Stimulated activated CD8-positive, alpha-beta memory T cell treated with anti-CD3 and anti-CD28 coated beads, Interleukin-7, amount 100 ng/mL, for 24 hours (primary cell): ENCODE measurements at places on chromosomes 5 and 9.

DNA sequence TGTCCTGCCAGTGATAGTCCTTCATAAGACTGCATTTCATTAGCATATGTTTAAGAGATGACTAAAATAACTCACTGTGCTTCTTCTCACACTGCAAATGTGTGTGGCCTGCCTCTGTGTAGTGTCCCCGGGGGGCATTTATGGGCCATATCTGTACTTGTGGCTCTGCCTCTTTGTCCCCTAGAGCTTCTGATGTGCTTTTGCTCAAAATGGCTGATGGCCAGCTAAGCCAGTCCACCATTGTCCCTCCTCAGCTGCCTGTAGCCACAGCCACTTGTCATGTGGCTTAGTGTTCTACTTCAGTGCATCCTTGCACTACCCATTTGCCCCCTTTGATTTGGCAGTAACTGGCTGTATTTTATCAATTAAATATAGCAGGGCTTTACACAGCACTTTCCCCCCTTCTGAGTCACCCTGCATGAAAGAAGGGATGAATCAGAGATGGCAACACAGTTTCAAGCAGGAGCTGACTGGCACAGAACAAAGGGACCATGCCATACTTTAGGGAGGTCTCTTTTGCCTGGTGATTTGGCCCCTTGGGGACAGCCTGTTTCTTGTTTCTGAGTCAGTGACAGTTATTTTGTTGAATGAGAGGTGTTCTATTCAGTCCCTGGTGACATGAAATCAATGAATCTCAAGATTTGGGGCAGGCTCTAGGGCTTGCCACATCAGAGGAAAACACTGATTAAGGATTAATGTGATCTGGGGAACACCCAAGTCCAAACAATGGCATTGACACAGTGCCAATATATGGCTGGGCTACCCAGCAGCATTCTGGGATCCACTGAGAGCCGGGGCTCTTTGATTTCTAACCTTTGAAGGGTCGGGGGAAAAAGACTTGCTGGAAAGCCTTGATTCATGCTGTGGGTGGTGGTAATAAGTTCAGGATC lies 245.5 kb downstream of the SMARCA2 start:
- no peak for DNase-seq

DNA sequence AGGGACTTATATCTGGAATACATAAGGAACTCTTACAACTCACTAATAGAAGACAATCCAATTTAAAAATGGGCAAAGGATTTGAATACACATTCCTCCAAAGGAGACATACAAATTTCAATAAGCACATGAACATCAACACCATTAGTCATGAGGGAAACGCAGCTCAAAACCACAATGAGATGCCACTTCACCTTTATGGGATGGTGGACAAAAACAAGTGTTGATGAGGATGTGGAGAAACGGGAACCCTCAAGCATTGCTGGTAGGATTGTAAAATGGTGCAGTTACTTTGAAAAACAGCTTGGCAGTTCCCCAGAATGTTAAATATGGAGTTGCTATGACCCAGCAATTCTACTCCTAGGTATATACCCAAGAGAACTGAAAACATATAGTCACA lies 72.7 kb upstream of the IER5L start:
- no peak for DNase-seq

DNA sequence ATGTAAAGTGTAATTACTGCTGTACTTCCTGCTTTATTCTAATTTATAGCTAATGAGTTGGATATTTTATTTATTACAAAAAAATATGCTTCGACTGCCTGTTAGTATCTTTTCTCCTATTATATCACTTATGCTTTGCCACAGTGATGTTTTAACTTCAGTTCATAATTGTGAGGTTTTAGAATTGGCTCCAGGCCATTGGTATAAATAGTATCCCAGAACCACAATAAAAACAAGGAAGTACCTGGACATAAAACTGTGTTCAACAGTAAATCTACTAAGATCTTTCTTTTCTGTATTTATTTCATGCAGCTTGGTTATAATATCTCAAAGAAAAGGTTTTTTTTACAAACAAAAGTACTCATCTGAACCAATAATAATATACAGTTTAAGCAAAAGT lies 354.3 kb upstream of the CDH9 start:
- DNase-seq = no peak

- DNase-seq = no peak
These were observed 119.3 kb downstream of the RPS23 start for GRCh38 chr5:82158755-82159413.

DNA sequence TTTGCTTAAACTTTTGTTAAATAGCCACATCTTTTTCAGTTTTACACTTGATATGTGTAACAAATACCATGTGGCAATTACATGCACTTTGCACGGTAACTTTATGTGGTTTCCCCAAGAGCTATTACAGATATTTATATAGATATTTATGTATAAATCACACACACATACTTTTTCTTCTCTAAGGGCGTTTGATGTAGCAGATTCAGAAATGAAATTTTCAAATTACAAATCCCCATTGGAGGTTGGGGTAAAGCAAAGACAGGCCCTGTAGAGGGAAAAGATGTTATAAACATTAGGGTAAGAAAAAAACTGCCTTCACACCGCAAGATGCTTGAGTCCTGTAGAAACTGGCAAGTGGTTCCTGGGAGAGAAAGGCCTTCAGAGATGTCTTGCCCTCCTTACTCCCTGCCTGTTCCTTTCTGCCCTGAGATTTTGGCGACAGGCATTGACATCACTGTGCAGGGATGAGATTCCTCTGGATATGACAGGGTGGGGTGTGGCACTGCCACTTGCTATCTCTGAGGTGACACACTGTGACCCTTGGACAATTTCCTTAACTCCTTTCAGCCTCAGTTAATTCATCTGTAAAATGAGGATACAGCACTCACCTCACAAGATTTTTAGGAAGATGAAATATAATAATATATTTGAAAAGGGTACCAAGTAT lies 177.9 kb upstream of the TUT7 start:
- DNase-seq = no peak

DNA sequence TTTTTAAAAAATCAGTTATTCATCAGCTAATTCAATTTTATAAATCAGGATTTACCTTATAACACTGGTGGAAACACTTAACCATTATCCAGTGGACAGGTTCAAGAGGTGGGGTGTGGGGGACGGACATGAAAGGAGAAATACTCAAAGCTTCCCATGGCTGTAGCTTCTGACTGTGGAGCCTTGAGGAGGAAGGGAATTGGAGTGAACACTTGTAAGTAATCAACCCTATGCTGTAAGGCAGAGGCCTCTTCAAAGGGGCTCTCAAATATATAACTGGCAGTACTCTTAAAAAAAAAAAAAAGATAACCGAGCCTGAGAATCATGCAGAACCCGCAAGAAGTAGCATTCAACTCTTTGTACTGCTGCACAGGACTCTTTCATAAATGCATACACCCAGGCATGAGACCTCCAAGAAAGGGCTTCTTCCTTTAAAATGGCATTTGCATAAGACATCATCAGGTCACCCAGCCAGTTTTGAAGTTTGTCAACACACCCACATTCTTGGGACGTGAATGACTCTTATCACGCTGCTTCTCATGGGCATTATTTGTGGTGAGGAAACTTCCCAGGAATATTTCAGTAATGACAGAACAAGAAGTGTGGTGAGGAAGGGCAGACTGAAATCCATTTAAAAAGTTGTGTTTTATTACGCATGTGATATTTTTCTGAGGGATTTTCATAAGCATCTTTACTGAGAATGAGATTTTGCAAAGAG lies 8.1 kb downstream of the OSMR start:
- no peak for DNase-seq

DNA sequence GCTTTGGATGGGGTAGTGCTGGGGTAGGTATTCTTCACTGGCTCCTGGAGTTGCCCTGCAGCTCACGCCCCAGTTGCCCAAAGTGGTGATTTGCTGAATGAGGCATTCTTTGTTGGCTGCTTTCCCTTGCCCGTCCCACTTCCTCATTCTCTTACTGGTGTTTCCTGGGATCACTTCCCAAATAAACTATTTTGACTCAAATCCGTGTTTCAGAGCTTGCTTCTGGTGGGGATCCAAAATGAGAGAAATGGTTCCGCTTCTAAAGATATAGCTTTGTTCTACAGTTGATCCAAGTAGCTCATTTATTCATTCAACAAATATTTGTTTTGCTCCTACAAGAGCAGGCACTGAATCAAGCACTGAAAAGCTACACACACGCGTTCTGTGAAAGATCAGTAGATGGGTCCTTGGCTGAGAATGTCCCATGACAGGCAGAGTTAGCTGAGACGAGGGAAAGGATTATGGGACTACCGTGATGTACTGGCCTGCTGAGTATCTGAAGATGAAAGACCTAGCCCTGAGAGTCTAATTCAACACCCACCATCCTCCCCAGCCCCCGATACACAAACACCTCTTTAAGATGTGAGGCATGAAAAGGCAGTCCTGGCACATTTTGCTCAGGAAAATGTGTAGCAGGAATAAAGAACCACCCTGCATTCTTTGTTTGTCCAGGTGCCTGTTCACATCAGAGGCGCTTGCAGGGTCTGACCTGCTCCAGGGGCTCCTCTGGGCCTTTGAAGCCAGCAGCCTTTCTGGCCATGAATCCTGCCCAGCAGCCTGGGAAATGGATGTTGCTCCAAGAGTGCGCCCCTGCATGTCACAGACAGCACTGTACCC lies 143.1 kb upstream of the RANBP3L start:
- no peak for DNase-seq

DNA sequence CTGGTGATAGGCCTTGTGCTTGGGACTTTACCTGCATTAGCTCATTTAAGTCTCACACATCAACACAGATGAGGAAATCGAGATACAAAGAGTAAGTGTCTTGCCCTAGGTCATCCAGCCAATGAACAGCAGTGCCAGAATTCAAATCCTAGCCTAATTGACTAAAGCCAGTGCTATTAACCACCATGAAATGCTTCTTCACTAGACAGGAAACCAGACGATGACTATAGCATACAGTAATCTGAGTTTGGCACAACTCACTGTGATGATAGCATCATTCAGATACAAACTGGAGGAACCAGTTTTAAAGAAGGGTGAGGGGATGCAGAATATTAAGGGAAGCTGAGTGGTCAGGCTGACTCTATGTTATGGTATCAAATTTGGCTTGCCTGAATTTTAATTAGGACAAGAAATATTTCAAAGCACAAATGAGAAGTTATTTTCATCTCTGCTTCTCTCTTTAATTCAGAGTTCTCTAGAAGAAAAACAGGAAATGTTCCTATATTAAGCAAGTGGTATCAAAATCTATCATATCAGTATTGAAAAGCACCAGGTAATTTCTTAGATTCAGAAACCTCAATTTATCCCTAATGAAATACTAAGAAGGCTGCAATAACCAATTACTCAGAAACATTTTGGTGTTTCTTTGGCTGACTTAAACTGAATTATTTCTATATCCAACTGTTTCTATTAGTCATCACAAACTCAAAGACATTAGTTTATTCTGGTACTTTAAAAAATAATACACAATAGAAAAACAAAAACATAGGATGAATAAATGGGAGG lies 147.0 kb upstream of the RASA1 start:
- no peak for DNase-seq

GRCh38 chr5:156624686-156625085 lies 225.4 kb upstream of the PPP1R2B start:
- no peak for DNase-seq

DNA sequence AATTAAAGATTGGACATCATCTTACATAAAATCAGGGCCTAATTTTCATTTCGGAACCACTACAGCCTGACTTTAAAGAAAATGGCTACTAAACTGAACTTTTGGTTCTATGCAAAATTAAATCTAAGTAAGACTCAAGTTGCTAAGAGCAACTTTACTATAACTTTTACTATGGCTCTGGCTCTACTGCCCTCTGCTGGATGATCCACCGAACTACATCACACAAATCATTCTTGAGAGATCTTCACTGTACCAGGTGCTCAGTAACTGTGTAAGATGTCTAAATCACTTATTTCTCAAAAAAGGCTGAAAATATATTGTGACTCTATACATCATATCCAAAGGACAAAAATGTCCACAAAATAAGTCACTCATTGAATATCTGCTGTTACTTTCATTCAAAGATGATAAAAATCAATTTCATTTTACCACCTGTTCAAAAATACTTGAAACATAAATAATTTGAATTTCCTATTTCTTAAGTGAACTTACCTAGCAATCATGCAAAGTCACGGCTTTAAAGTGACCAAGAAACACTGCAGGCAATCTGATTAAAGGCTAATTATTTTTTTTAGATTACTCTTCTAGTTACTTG lies 13.5 kb downstream of the MOCS2 start:
- peak; percentile 51 for DNase-seq

- no peak for DNase-seq
These were observed 589.9 kb downstream of the ZNF608 start for GRCh38 chr5:124156415-124156996.

DNA sequence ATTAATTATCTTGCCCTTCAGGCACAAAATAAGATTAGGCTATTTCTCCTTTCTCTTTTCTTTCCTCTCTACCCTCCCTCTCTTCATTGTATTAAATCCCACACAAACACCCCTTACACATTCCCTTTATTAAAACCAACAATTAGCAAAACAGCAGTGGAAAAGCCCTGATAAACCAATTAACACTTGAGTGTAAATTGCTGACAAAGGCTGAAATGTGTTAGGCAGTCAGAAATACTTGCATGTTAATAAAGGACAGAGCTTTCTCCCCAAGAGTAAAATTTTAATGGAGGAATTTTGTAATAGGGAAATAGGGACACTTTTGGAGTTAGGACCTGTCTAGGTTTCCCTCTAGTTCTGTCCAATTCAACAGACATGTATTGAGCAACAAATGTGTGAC lies 370.9 kb downstream of the MRPS30 start:
- DNase-seq = no peak

DNA sequence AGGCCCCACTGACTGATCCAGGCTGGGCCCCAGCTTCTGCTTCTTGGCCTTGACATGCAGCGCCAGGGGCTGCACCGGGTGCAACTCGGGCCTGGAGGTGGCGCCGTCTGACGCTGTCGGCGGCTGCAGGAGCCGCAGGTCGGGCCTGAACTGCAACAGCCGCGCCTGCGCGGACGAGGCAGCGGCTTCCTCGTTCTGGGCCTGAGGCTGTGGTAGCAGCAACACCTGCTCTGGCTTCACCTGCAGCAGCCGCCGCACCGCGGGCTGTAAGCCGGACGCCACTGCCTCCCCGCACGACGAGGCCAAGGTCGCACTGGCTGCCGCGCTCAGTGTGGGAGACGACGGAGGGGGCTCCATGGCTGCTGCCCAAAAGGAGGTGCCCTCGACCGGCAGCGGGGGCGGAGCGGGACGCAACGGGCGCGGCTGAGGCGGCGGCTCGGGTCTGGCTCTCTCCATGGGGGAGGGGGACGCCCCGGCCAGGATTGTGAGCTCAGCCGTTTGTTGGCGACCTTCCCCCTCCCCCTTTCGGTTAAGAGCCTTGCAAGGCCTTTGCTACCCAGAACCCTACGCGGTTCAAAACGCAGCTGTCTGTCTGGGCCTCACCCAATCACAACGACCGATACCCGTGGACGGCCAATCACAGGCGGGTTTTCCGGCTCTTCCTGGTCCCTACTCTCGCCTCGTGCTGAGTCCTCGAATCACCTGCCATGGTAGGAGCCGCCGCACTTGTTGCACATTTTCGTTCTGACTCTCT lies 438 bp downstream of the SOX30 start:
- peak; percentile 40 for DNase-seq

GRCh38 chr5:176611435-176611834 lies 1.5 kb upstream of the GPRIN1 start:
- no peak for DNase-seq

- DNase-seq = peak; percentile 2
These were observed 478 bp downstream of the TEX10 start for GRCh38 chr9:100352201-100352726.

GRCh38 chr9:126337729-126338372 lies 11.2 kb downstream of the MVB12B start:
- no peak for DNase-seq

GRCh38 chr5:168295574-168296201 lies 4.2 kb downstream of the WWC1 start:
- DNase-seq = no peak

- DNase-seq = no peak
These were observed 1.8 kb downstream of the RPL35 start for GRCh38 chr9:124859803-124860581.
